ENCODE measurements at places on chromosomes 3 and 15.

- DNase-seq: no peak
Measured at GRCh38 chr3:36992806-36993325, at the start of gene EPM2AIP1. EPM2AIP1 (minus strand) TSS chr3:36993131; CDS start chr3:36993077, 54 bp downstream.

GRCh38 chr3:190003681-190004123, 117.0 kb downstream of the P3H2 start:
- DNase-seq: no peak

- no peak for DNase-seq
Measured at GRCh38 chr3:52615166-52615565, 70.5 kb downstream of the PBRM1 start.

- DNase-seq: no peak
Measured at GRCh38 chr3:43913036-43913948, 222.6 kb downstream of the ABHD5 start.

GRCh38 chr15:72790302-72790910, 6.8 kb upstream of the ADPGK start:
- no peak for DNase-seq

- DNase-seq: no peak
Measured at GRCh38 chr3:186593862-186594261, 19.0 kb upstream of the AHSG start.

DNA sequence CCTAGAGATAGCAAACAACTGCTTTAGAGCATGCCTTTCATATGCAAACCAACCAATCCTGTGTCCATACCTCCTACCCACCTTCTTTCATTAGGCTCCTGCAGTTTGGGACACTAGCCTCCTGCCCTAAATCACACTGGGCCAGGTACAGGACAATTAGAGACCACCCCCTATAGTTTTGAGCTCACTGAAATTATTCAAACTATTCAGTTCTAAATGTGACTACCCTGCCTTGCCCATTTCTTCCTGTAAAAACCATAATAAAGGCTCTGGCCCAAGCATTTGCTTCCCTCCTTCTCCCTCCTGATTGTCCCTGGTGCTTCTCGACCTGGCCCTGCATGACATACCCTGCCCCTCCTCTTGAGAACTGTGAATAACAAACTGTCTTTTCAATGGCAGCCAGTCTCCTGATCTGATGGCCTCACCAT, 31.4 kb upstream of the LRIG1 start:
- DNase-seq: no peak

DNA sequence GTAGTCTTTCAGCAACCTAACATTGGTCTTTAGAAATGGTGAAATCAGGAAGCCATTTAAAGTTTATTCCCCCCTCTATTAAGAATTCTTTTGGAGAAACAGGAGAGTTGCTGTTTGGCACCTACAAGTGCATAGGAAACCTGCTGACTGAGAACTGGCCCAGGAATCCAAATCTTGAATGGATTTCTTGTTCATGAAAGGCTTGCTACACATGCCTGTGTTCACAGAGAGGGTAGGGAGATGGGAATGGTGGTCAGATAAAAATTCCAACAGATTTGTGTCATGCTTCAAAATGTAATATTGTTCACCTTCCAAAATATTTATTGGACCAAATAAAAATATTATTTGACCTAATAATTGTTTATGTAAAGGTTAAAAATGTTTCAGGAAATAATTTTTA, 24.2 kb upstream of the ZPLD1 start:
- DNase-seq: no peak

GRCh38 chr3:119098619-119099222, 47.2 kb upstream of the TEX55 start:
- no peak for DNase-seq

GRCh38 chr3:13580256-13581023, 31.5 kb downstream of the FBLN2 start:
- no peak for DNase-seq

DNA sequence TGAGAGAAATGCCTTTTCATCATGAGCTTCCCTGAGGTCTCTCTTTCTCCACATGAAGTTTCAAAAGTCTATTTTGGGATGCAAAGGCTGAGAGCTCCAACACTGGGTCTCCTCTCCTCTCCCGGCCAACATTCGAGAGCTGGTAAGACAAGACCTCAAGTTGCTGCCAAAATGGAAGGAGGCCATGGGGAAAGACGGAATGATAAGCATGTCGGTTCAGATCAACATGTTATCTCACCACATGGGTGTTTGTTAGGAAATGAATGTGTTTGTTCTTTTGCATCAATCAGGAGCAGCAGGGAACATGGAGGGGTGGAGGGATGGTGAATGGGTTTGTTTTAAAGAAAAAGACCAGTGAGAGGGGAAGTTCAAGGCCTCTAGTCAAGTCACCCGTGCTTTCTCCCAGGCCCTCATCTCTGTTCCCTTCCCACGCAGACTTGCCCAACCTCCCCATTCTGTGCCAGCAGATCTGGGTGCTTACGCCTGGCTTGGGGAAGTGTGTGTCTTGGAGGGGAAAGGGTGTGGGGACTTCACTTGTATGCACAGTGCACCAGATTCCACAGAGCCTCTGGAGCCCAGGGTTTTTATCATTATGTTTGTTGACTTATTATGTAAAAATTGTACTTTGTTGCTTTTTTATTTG, 23.5 kb upstream of the ATP10A start:
- DNase-seq: no peak

DNA sequence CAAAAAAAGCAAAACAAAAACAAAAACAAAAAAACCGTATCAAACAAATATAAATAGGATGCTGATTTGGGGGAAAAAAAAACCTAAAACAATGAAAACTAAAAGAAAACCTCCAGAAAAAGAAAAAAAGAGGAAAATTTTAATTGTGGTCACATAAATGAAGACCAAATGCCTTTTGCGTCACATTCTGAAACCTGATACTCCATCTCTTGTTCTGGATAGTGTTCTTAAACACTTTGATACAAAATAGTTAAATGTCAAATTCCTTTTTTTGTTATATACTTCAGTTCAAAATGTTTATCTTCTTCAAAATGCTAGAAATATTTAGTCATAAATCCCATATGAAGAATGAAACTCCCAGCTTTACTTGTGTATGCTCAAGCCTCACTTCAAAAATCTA, 31.0 kb downstream of the COPS2 start:
- no peak for DNase-seq

- DNase-seq: no peak
Measured at GRCh38 chr15:60213377-60214000, 184.3 kb downstream of the ANXA2 start.

- no peak for DNase-seq
Measured at GRCh38 chr3:38536671-38537070, 40.5 kb downstream of the EXOG start.

DNA sequence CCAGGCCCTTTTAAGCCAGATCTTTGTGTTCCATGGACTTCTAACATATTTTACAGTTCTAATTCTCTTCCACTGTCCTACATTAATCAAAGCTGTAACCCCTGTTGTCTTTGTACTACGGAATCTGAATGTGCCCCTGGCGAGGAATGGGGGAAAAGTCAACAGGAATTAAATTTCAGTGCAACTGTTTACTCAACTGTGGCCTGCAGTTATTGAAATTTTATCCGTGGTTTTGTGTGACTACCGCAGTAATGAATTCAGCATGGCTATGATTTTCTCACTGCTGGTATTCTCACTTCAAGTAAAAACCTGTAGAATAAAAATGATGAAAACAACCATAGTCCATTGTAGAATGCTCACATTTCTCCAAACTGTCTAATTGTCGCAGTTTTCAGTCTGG, 388.0 kb downstream of the FOXP1 start:
- no peak for DNase-seq

GRCh38 chr3:149545049-149545448, 70.6 kb downstream of the TM4SF4 start:
- DNase-seq: no peak

DNA sequence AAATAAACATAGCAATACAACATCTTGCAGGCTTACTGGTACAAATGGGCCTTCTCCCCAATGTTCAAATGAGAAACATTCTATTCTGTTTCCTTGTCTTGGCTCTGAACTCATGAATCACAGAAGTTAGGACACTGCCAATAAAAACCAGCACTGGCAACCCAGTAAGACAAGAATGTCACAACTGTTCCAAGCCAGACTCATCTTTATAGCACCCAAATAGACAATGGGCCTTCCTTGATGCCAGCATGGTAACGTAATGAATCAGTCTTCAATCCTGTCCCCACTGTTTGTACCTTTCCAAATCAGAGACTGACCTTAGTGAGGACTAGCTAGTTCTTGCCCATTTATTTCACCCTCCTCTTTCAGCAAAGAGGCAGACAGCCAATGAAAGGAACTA, 14.1 kb upstream of the RPS17 start:
- no peak for DNase-seq

- no peak for DNase-seq
Measured at GRCh38 chr3:139225548-139225947, 118.3 kb upstream of the MRPS22 start.

DNA sequence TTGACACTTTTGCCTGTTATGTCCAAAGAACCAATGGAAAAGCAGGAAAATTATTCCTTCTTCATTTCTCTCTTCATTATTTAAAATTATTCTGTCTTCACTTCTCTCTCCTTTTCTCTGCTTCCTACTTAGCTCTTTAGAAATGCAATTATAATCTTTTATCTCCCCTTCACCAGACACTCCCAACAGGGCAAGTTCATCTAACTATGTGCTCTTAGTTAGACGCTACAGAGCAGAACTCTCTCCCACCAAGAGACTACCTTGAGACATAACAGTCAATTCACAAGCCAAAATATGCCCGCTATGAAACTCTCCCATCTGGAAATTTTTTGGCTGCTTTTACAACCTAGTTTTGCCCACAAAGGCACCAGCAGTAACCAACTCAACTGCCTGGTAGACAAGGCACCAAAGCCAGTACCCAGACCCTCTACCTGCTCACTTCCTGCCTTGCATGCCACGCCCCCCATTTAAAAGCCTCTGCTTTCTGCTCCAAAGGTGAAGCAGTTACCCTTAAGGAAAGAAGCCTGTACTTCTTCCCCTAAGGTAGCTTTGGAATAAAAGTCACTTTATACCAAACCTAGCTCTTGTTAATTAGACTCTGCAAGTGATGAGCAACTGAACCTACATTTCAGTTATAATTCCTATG, 28.1 kb downstream of the CCRL2 start:
- no peak for DNase-seq

GRCh38 chr3:128714887-128715491, 11.0 kb upstream of the RAB7A start:
- no peak for DNase-seq

DNA sequence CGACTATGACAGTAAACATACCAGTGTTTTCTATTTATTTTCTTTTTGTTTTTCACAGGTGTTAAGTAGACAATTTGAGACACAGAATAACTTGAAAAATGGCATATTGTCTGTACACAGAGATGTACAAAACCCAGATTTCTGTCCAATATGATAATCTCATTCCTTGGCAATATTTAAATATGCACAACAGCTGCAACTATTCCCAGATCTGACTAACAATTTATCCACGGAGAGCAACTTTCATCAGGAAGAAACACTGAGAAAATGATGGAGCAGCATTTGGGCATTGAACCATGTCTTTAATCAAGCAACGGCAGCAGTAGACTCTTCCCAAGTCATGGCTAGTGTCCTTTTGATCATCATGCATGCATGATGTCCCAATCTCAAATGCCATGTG, 452.6 kb downstream of the ZPLD1 start:
- DNase-seq: no peak

GRCh38 chr3:13976469-13976868, 96.6 kb upstream of the WNT7A start:
- no peak for DNase-seq

DNA sequence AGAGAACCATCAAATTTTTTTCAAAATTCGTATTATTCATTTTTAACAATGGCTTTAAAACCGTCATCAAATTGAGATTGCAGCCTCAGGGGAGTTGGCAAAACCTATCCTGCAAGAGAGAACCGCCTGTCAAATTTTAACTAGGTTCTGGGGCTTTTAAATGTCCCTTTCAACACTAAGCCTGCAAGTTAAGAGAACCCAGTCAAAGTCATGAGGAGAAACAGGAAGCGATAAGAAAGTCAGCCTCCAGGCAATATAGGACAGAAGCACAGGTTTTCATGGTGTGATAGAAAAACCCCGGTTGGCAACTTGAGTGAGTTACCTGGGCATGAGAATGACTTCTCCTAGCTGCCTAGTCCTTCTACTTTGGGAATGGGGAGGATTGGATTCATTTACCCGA, 59.8 kb downstream of the CPNE4 start:
- no peak for DNase-seq

- no peak for DNase-seq
Measured at GRCh38 chr3:159416856-159417255, 571.8 kb upstream of the IL12A start.

DNA sequence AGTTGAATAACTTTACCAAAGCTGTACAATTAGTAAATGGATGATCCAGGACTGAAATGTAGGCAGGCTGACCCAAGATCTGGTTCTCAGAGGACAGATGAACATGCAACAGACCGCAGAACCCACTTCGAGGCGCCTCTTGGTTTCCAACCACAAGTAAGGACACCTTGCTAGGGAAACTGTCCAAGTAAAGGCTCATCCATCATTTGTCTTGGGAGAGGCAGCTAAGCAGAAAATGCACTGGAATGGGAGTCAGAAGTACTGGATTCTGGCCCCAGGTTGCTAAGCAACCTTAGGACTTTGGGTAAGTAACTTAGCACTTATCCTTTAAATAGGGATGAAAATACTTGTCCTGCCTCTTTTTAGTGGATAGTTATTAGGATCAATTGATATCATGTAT, 366.3 kb upstream of the LRRC3B start:
- no peak for DNase-seq

DNA sequence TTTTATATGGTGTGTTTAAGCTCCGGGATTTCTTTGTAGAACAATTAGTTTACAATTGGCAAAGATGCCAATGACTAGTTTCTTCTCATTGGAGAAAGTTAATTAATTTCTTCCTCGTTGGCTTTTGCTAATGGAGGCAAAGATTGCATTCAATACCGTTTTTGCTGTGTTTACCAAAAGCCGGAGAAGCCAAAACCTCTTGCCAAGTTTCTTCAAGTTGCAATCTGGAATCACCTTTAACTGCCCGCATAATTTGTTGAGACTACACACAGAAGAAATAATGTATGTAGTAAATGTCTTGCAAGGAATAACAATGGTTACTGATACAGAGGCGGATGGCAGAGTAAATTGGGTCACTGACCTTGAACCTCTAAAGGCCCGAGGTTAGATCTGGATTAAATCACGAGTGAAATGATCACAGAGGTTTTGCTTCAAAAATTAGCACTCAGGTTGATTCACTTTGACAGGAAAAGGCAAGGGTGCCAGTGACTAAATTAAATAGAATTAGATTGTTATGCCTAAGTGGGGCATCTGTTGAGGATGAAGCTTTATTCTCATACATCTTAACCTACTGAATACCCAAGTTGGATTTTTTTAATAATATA, 732.1 kb upstream of the NR2F2 start:
- DNase-seq: no peak

- no peak for DNase-seq
Measured at GRCh38 chr3:56630966-56631365, 52.1 kb downstream of the TASOR start.

GRCh38 chr3:190083635-190084034, 37.1 kb downstream of the P3H2 start:
- DNase-seq: no peak

- no peak for DNase-seq
Measured at GRCh38 chr15:33083232-33084081, 111.1 kb downstream of the FMN1 start.

- no peak for DNase-seq
Measured at GRCh38 chr3:182731764-182732163, 61.5 kb upstream of the ATP11B start.

GRCh38 chr3:184740509-184741258, 28.8 kb upstream of the MAGEF1 start:
- DNase-seq: no peak
